ENCODE measurements at places on chromosomes 7 and 10.

DNA sequence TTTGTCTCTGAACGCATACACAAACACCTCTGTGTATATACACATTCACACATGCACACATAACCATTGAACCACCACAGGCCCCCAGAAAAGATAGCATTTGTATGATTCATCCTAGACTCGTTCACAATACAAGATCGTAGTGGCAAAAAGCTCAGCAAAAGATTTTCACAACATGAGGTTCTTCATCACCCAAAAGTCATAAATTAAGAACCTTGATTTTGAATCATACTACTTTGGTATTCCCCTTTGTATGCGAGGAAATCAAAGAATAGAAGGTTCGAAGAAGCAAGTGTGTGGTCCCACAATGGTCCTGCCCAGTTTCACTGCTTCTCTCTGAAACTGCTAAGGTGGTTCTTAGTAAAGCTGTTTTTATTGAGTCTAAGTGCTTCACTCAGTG, 200.7 kb downstream of the CELF2 start:
- DNase-seq, result no peak

DNA sequence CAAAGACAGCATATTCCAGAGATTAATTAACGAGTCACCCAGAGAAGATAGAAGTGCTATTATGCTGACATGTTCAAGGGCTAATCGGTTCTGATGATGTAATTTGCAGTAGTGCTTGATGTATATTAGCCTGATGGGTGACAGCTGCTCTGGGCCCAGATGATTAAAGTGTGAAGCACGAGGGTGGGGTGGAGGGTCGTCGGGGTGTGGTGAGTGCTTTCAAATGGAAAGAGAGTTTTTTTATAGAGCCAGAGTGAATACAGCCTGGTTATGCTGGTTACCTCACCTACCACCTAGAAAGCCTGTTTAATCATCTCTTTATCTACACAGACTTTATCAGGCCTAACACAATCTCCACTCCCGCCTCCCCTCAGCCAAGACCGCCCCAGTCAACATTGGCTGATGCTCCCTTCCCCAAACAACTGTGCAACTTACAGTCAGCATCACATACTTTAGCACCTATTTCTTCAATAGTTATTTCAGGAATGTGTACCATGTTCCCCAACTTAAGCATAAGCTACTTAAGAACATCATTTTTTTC, 11.5 kb upstream of the STN1 start:
- no peak for DNase-seq

DNA sequence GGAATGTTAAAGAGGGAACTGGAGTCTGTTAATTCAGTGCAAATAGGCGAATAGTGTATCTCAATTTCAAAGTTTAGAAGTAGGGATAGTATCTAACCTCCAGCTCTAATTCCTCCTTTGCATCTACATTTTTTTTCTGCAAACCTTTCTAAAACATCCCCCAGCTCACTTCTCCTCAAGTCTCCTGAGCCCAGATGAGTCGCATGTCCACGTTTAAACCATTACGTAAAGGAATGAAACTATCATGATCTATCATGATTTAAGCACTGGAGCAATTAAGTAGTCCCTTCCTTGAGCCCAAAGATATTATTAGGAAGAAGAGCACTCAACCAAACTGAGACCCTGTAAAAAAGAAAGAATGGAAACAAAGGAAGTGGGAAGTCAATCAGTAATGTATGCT, 29.9 kb downstream of the GPR22 start:
- no peak for DNase-seq

GRCh38 chr10:483261-483660, 206.2 kb downstream of the DIP2C start:
- no peak for DNase-seq

- no peak for DNase-seq
These were observed 643.1 kb upstream of the SEMA3D start for GRCh38 chr7:85829817-85830432.

- no peak for DNase-seq
These were observed 1.6 kb downstream of the STEAP4 start for GRCh38 chr7:88305044-88305443.

GRCh38 chr7:117324960-117325359, 2.1 kb upstream of the WNT2 start:
- no peak for DNase-seq

DNA sequence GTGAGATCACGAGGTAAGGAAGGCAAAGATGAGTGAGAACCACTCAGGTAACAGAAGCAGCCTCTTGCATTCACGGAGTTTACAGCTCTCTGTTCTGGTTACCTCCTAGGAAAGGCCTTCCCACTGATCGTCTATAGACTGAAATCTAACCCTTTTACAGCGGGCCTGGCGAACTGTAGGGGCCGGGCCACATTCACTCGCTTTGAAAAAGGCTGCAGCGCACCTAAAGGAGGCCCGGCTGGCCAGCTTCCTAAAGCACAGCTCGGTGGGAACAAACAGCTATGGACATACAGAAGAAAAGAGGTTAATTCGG, 565 bp downstream of the ATP5MK start:
- DNase-seq, result no peak

DNA sequence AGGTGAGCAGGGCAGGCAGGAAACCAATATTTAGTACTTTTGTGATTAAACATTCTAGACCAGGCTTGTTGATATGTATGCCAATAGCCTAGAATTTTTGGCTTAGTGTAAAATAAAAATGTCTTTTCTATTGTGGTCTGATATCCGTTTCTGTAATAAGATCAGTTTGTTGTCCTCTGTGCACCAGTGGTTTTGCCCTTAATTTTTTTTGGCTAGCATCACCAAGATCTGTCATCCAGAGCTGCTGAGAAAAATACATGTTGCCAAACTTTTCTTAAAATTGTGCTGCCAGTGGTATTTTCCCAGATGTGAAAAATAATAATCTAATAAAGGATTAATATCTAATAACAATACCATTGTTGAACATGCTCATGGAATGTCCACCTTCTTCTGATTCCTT, 115.6 kb downstream of the TWIST1 start:
- DNase-seq, result no peak

- DNase-seq, result no peak
These were observed 2.7 kb downstream of the CYCS start for GRCh38 chr7:25122373-25122772.

DNA sequence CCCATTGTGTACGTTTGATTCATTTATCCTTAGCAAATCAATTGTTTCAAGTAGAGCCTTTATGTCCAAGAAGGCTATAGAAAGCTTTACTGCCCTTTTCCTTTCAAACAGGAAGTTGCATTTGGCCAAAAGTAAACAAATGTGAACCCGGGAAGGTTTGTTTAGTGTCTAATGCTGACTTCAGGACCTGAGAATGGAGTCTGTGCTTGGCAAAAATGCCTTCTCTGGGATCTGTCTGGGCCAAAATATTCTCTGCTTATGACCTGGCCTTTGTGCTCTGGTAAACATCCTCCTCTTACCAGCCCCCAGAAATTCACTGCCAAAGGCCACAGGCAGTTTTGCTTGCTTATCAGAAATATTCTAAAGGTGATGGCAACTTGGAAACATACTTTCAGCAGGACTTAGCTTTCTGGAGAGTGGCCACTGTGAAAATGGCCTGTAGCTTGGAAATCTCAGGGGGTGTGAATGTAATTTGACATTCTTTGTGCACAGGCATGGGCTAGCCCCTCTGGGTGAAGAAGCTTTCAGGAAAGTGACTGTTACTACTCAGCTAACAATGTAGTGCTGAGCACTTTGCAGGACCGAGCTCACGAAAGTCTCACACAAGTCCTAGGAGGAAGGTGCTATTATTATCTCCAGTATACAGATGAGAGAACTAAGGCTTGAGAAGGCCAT, 199.5 kb downstream of the PTEN start:
- DNase-seq, result no peak

GRCh38 chr10:102633287-102633686, 11.0 kb upstream of the TRIM8 start:
- no peak for DNase-seq

DNA sequence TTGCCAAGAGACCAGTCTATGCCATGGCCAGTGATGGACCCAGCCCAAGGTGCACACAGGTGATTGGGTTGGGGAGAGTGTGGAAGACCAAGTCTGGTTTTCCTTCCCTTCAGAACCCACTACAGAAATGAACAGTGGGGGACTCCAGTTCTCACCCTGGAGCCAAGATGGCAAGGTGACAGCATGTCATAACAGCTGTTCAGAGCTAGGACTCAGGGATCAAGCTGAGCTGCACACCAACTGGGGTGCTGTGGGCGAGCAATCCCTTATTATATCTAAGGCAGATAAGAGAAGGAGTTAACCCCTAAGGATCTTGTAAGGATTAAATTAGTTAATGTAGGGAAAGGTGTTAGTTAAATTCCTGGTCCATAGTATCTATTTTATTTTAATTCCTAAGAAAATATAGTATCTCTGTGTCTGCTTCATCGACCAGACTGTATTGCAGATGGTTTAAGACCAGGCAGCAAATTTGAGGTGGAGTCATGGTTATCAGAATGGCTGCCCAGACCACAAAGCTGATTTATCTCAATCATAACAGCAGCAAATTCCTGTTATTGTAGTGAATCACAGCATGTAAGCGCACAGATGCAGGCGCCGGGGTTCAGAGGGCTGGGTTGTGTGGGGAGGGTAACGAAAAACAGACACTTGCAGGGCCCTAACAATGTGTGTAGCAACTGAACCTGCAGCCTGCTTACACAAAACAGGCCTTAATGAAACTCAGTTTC, 208.7 kb upstream of the ZNF32 start:
- DNase-seq, result no peak

- no peak for DNase-seq
These were observed 125.4 kb upstream of the TARP start for GRCh38 chr7:38398725-38399321.

GRCh38 chr7:85175217-85175616, 11.6 kb downstream of the SEMA3D start:
- no peak for DNase-seq

GRCh38 chr10:130169136-130169859, 33.1 kb downstream of the GLRX3 start:
- DNase-seq, result no peak

DNA sequence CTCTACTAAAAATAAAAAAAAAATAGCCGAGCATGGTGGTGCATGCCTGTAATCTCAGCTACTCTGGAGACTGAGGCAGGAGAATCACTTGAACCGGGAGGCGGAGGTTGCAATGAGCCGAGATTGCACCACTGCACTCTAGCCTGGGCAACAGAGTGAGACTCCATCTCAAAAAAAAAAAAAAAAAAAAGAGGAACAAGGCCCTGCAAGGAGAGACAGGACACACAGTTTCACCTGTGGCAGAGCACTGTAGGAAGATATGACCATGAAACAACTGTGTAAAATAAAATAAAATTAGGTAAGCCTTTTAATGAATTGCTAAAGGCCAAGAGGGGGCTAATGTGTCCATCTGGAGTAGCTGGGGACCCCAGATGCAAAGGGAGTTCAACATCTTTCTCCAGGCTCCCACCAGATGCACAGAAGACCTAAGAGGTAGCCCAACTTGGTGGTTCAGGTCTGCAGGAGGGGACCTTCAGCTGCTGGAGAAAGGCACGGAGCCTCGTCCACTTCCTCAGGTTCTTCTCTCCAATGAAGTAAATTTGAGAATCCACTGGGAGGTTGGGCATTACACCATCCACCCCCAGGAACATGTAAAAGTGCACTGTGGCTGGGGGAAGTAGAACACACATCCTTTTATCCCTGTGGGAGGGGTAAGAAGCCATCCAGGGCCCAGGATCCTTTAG, 12.7 kb downstream of the PPIF start:
- no peak for DNase-seq

DNA sequence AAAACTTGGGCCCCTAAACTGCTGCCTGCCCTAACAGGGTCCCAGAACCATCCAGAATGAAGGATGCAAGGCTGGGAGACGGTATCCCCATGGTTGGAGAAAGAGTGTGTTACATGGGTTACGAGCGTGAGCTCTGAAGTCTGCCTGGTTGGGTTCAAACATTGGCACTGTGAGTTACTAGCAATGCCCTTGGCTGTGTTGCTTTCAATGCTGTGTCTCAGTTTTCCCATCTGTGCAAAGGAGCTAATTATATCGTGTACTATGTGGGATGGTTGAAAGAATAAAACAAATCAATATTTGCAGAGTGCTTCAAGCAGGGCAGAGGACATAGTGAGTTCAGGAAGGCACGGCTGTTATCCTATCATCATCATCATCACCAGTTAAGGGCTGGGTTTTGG, 114.7 kb downstream of the ZMIZ1 start:
- no peak for DNase-seq

Data from keratinocyte (primary cell).